Stimulated activated CD4-positive, alpha-beta T cell treated with anti-CD3 and anti-CD28 coated beads, Interleukin-15, amount 100 ng/mL, for 48 hours (primary cell): ENCODE measurements at places on chromosomes 6 and 20.

DNA sequence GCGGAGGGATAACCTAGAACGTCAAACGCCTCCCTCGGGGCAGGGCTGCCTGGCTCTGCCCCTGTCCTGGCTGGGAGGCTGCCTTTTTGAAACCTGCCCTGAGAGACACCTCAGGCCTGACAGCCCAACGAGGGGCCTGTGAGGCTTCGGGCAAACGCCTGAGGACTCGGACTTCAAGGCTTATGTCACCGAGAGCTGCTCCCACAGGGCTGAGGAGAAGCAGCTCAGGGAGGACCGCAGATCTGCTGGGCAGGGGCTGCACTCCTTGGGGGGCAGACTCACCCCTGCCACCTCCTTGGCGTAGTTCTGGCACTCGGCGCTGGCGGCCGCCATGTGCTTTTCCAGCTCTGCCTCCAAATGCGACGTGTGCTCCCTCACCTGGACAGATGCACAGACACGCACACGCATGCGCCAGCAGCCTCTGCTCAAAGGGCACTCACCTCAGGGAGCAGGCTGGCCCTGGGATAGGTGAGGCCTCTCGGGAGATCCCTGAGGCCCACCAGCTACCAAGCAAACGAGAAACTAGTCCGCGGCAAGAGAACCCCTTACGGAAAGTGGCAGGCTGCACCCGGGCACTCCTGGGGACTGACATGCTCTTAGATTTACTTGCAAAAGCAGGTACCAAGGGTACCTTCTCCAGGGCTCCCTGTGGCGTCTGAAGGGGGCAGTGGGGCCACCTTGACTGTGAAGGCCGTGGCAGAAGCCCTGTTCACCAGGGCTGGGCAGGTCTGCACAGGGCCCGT, 49.6 kb downstream of the DSTN start:
- DNase-seq = no peak

DNA sequence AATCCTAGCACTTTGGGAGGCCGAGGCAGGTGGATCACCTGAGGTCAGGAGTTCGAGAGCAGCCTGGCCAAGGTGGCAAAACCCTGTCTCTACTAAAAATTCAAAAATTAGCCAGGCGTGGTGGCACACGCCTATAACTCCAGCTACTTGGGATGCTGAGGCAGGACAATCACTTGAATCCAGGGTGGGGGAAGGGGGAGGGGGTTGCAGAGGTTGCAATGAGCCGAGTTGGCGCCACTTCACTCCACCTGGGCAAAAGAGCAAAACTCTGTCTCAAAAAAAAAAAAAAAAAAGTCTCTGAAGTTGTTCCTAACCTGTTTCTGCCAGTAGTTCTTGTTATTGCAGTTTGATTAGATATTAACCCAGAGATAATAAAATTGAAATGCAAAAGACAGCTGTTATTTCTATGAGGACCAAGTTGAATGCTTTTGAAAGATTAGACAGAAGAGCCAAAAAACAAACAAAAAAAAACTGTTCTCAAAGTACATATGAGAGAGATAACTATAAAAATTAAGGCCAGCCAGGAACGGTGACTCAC, 22.6 kb downstream of the PIGU start:
- no peak for DNase-seq

GRCh38 chr6:20172842-20173456, 39.3 kb downstream of the MBOAT1 start:
- DNase-seq = no peak

DNA sequence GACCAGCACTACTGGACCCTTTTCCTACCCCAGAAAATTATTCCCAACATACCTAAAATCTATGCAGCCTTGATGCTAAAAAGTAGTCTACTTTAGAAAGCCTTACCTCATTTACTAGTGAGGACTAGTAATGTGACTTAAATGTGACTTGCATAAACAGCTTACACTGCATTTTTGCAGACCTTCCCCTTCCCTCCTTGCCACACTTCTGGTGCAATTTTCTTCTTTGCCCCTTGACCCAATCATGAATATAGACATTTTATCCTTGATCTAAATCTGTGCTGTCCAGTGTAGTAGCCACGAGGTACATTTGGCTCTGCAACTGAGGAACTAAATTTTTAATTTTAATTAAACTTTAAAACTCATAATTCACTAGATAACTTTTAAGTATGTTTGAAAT, 7.0 kb upstream of the ZKSCAN8 start:
- DNase-seq = no peak

GRCh38 chr6:154555073-154555677, 44.7 kb upstream of the CNKSR3 start:
- no peak for DNase-seq

GRCh38 chr6:130699742-130700141, 127.5 kb upstream of the SMLR1 start:
- no peak for DNase-seq

DNA sequence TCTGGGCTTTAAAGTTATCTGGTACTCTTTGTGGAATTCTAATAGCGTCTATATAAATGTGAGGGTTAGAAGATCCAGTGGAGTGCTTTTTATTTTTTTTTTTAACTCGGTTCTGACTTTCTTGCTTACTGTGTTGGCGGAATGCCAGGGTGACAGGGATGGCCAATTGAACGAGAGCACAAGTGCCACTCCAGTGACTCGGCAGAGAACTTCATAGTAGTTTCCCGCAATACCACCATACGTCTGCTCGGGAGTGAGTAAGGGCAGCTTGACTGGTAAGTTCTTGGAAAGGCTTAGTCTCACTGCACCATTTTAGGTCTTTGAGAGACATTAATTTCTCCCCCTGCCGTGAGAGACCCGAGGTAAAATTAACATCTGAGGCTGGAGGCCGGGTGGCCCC, 49.4 kb upstream of the TULP1 start:
- DNase-seq = no peak

DNA sequence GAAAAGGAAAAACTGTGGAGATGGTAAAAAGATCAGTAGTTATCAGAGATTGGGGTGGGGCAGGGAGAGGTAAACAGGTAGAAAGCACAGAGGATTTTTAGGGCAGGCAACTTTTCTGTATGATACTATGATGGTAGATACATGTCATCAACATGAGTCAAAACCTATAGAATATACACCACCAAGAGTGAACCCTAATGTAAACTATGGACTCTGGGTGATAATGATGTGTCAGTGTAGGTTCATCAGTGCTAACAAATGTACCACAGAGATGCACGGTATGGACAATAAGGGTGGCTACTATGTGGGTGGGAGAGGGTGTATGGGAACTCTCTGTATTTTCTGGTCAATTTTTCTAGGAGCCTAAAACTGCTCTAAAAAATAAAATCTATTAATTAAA, 18.5 kb downstream of the PACSIN1 start:
- no peak for DNase-seq

DNA sequence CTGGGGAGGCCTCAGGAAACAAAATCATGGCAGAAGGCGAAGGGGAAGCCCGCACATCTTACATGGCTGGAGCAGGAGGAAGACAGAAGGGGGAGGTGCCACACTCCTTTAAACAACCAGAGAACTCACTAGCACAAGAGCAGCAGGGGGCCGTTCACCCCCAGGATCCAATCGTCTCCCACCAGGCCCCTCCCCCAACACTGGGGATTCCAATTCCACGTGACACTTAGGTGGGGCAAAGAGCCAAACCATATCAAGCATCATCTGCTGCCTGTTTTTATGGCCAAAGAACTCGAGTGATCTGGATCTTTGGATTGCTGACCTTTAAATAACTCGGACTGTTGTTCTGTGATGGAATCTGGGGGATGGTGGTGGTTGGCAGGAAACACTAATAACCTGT, 28.0 kb downstream of the PNLDC1 start:
- DNase-seq = no peak

- DNase-seq = no peak
These were observed 90.7 kb downstream of the SNAP25 start for GRCh38 chr20:10309326-10309725.

- no peak for DNase-seq
These were observed 372.0 kb downstream of the PREX1 start for GRCh38 chr20:48455651-48456365.

- DNase-seq = no peak
These were observed 11.6 kb downstream of the PDSS2 start for GRCh38 chr6:107447663-107448216.
